ENCODE measurements at places on chromosomes 11 and 22.

- peak; percentile 9 for DNase-seq
Measured at GRCh38 chr22:24758164-24758799, 16.2 kb downstream of the PIWIL3 start.

- peak; percentile 68 for DNase-seq
Measured at GRCh38 chr11:117843666-117844484, 19.3 kb upstream of the FXYD2 start.

- DNase-seq: no peak
Measured at GRCh38 chr22:19811811-19812771, 42.6 kb downstream of the GNB1L start.

DNA sequence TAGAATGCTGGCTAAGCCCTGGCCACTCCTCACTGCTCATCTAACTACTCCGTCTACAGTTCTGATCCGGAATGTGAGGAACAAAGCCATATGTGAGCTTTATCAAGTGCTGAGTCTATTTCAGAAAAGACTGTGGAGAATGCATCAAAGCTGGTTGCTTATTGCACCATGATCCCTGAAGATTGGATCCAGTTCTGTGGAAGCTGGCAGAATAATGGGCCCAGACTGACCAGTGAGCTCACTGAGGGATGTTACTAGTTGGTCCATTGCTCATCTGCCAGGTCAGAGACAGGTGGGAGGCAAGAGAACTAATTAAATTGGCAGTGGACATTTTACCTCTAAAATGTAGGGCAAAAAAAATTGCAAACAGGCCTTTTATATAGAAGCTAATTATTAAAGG lies 681.3 kb downstream of the NTM start:
- DNase-seq: no peak

- no peak for DNase-seq
Measured at GRCh38 chr11:93444617-93445073, 98.5 kb downstream of the SMCO4 start.

DNA sequence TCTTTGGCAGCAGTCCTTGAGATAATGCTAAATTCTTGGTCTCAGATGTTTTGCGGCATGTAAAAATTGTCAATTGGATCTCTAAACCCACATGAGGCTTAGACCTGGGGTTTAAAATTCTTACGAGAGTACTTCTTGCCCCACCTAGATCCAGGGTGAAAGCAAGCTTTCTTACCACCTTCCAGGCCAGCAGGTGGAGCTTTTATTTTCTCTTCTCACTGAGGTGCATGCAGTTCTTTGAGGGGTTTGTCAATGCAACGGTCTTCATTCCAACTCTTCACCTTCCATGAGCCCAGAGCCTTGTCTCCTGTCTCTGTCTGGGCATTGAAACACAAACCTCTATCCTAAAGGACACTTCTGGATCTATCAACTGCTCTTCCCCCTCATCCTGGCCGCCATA lies 154.1 kb downstream of the MYO18B start:
- DNase-seq: no peak

DNA sequence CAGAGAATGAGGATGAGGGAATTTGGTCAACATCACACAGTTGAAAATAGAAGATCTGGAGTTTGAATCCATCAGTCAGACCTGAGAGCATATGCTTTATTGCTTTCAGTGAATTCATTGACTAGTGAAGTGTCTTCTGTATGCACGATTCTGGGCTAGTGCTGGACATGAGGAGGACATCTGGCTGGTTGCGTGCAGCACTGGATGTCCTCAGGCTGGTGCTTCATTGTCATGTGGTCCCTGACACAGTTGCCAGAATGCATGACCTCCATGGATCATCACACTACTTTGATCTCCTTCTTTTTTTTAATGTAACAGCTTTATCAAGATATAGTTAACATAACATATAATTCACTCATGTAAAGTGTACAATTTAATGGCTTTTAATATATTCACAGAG lies 44.5 kb upstream of the MMP7 start:
- DNase-seq: no peak

GRCh38 chr11:68998390-68998911 lies 14.6 kb downstream of the MRGPRF start:
- DNase-seq: no peak

- no peak for DNase-seq
Measured at GRCh38 chr11:69298267-69299022, 4.5 kb downstream of the MYEOV start.

DNA sequence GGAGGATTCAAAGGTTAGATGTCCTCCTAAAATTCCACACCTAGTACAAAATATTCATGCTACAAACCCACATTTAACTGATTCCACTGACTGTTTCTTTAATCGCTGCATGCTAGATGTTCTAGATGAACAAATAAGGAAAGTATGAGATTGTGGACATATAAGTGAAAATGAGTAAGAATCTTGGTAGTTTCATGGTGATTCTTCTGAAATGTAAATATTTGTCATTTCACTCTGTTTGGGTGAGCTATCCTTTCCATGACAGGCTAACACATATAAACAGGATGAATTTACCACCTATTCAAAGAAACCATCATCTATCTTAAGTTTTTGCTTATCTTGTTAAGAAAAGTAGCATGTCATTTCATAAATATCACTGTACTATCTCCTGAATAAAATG lies 14.8 kb downstream of the OR5B3 start:
- no peak for DNase-seq

DNA sequence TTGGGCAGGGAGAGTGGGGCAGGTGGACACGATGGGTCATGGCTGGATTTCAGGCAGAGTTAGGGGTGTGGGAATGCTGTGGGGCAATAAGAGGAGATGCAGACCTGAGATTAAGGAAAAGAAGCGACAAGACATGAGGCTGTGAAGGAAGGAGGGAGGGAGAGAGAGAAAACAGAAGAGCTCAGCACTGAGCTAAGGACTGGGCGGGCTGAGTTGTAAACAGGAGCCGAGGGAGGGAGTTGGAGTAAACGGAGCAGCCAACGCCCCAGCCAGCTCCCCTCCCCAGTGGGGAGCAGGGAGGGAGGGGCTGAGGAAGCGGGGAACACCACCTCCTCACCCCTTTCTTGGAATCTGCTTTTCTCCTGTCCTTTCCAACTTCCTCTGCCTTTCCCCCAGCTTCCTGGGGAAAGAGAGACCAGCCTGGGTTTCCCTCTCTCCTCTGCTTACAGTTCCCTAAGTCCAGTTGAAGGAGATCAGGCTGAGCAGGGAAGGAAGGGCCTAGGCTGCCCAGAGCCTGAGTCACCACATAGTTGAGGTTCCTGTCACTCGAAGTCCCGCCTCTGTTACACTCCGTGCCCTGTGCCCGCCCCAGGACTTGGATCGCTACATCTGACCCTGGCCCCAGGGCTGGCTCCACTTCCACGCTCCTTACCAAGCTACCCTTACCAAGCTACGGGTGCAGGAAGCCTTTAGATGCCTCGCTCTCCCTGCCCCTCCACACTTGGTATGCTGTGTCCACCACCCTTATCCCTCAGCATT lies 6.7 kb upstream of the AHNAK start:
- peak; percentile 33 for DNase-seq

- peak; percentile 82 for DNase-seq
Measured at GRCh38 chr22:50341977-50342650, 1.0 kb upstream of the PPP6R2 start.
